ENCODE measurements at places on chromosomes 2 and 18.

DNA sequence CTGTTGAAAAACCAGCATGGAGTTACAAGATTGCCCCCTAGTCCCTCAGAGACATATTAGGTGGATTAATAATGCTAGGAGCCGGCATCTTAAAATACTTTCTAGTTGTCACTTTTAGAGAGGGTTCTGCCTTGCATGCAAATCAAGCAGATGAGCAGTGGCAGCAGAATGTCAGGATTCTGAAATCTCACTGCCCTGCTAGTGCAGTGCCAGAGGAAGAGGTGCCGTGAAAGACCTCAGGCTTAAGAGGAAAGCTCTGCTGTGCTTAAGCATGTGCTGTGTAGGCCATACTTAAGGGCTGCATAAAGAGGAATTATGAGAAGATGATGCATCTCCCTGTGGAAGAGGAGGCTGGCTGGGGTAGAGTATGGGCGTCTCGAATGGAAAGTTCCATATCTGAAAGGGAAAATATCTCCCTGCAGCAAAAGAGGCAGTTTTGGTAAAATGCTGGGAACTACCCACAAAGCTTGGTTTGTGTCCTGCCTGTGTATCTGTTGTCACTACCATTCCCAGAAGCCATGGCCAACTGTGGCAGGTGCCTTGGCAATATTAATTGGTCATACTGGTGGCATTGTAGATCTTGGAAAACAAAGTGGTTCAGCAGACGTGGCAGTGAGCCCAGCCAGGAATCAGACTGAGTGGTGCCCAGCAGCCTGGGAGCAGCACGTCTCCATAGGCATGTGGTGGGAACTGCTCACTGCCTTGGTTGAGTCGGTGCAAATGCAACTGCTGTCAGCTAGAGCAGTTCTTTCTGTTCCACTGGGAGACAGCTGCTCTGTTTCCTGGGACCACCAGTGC lies 131.9 kb downstream of the EVA1A start:
- DNase-seq: no peak

GRCh38 chr2:171260471-171261424 lies 100.1 kb upstream of the TLK1 start:
- DNase-seq: no peak

- no peak for DNase-seq
Measured at GRCh38 chr2:11718606-11719005, 27.8 kb upstream of the LPIN1 start.

GRCh38 chr2:10480359-10480949 lies 32.3 kb upstream of the ODC1 start:
- DNase-seq: no peak
